ENCODE measurements at places on chromosomes 3 and 15. TPM values are rescaled to one million over a fixed set of nuclear protein-coding genes. Genes with fewer than 3 reads are reported as not detected.

Gene ANKUB1
- not detected for total RNA-seq

Gene NXPE3
- total RNA-seq: 35.1 TPM

Gene KLF15
- 32.4 TPM for total RNA-seq

Gene ALS2CL
- 23.8 TPM for total RNA-seq

Gene EXD1
- not detected for total RNA-seq

Gene TRAIP
- total RNA-seq: 1.7 TPM

Gene CPNE9
- total RNA-seq: not detected

Gene PLA2G4D
- not detected for total RNA-seq

Gene TRAT1
- total RNA-seq: 0.44 TPM

Gene OR4F6
- not detected for total RNA-seq

Gene RBP2
- not detected for total RNA-seq

Gene FRMD5
- 25.1 TPM for total RNA-seq

Gene CSTA
- total RNA-seq: 9.3 TPM

Gene TMEM108
- 7.7 TPM for total RNA-seq

Gene WDR93
- not detected for total RNA-seq

Gene RPL14
- 1,044 TPM for total RNA-seq

Gene CFAP161
- total RNA-seq: 0.41 TPM

Gene TGM4
- total RNA-seq: not detected

Gene BRK1
- total RNA-seq: 84.8 TPM

Gene ROPN1B
- total RNA-seq: 1.8 TPM

Gene NRROS
- 5.4 TPM for total RNA-seq

Gene MYLK
- 116 TPM for total RNA-seq

Gene PARP15
- total RNA-seq: 1.5 TPM

Gene SLC51A
- total RNA-seq: 0.32 TPM

Gene P2RY12
- total RNA-seq: 2.7 TPM

Gene C3orf49
- total RNA-seq: not detected

Gene FOXB1
- not detected for total RNA-seq

Gene FAM174B
- 15.6 TPM for total RNA-seq

Gene CCRL2
- total RNA-seq: 3.1 TPM

Gene ARL14
- total RNA-seq: not detected

Gene GUCA1C
- total RNA-seq: not detected

Gene ITPKA
- total RNA-seq: 1.6 TPM

Gene IL17RB
- total RNA-seq: 2.6 TPM

Gene ZNF619
- 3.8 TPM for total RNA-seq

Gene TMEM40
- 6.5 TPM for total RNA-seq

Gene NPAP1
- total RNA-seq: not detected

Gene MRPS22
- total RNA-seq: 64.3 TPM

Gene LDHAL6B
- total RNA-seq: not detected

Gene ZBED2
- total RNA-seq: not detected

Gene SPINK8
- not detected for total RNA-seq
